ENCODE measurements at places on chromosomes 5 and 9.

- no peak for DNase-seq
These were observed 41.1 kb upstream of the GNAQ start for GRCh38 chr9:78072586-78073199.

DNA sequence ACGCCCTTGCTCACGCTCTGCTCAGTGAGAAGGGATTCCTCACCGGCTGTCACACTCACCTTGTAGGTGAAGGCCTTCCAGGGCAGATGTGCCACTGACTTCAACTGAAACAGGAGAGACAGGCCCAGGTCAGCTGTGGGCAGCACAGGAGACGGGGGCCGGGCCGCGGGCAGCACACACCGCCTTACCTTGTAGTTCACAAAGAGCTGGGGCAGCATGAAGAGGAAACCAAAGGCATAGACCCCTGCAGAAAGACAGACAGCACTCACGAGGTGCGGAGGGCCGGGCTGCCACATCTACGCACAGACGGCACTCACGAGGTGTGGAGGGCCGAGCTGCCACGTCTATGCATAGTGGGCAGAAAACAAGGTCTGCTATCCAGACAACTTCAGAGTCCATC lies 23.3 kb downstream of the CLPTM1L start:
- no peak for DNase-seq

DNA sequence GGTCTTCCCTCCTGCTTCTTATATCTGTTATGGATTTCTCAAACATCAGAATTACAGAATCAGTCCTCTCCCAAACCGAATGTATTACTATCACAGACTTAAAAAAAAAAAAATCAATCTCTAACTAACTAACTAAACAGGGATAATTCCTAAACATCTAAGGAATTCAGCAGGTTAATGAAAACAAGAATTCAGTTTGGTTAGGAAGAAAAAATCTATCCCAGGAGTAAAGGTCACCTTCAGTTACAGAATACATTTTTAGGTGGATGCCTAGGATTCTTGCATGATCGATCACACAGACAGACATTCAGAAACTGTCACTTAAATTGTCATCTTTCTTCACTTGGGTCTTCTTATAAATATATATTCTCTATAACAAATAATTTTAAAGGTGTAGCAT lies 11.5 kb downstream of the PTAR1 start:
- no peak for DNase-seq

- DNase-seq = no peak
These were observed 61.7 kb upstream of the TAF11L2 start for GRCh38 chr5:17436350-17436749.

DNA sequence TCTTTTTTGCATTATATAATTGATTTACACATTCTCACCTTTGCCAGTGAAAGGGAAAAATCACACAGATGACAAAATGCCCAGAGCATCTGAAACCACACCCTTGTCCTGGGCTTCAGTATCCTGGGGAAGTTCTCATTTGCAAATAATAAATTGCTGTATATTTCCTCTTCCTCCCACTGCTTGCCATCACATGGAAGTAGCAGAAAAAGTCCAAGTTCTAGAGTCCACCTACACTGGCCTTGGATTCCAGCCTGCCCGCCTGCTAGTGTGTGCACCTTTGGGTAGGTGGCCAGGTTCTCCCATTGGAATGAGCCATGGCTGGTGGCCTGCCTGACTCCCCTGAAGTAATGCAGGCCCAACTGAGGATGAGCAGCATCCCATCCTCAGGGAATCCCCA lies 149.4 kb downstream of the GADD45G start:
- no peak for DNase-seq

DNA sequence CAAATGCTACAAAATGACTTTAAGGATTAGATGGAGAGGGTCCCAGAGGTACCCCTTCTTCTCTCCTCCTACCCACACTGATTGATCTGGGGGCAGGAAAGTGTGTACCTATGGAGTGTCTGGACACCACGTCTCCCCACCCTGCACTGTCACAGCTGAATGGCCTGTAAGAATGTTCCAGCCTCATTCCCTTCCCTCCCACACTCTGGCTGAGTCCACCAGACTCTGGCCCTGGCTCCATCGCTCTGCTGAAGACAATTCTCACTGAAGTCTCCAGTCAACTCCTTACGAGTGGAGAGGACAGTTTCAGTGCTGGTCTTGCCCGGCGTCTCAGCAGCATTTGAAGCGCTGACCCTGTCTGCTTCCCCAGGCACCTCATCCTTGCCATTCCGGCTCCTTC lies 105.8 kb downstream of the TTLL11 start:
- DNase-seq = no peak

DNA sequence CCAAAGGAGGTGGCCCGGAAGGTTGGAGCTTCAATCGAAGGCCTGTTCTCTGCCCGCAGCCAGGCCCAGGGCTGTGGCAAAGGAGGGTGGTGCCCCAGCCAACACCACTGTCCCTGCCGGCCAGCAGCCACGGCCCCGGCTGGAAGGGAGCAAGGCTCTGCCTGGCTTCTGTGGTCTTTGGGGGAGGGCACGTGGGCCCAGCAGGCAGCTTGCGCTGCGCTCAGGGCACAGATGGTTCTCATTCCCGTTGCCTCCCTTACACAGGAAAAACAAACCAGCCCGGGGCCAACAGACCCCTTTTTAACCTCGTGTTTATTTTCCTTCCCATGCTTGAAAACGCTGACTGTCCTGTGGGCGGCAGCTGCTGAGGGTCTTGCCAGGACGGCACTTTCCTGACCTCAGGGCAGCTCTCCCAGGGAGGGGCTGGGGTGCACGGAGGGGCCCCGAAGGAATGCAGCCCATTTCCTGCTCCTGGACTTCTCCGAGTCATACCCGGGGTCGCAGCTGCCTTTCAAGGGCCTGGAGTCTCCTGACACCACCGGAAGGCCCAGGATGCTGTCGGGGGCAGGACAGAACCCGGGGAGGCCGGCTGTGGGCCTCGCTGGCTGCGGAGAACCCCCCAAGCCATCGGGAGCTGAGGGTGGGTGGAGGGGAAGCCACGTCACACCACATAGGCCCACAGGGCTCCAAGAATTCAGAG lies 1.1 kb upstream of the GPSM1 start:
- no peak for DNase-seq

DNA sequence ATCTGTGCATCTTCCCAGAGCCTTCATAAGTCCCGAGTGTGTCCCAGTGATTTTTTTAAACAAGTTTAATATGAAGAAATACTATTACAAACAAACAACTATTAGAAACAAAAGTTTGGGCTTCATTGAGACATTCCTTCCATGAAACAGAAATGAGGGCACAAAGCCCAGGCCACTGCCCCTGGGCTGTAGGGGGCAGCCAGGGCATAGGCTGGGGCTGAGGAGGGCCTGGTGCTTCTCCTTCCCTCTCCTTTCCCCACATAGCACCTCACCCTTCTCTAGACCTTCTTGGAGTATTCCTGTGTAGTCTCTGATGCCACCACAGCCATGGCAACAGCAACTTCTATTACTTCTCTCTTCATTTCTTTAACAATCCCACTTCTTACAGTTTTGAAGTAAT lies 348.2 kb downstream of the IRX2 start:
- no peak for DNase-seq
